ENCODE measurements at places on chromosomes 7 and 10.

DNA sequence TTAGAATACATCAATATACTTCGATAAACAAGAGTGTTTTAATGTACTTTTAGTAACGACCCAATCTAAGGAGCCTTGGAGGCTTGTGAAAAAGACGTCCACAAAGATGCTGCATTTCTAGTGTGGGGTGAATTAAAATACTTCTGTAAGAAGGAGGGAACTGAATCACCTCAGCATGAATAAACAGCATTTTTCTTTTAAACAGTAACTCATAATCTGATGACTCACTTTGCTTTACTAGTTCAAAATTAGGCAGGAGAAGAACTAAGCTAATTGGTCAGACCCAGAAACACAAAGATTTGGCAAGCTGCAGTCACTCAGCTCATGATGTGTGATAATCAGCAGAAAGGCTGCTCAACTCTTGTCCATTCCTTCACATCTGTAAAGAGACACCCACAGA lies 24.2 kb downstream of the NCOA4 start:
- DNase-seq = no peak

GRCh38 chr10:49153115-49153514 lies 19.3 kb upstream of the FAM170B start:
- DNase-seq = no peak

DNA sequence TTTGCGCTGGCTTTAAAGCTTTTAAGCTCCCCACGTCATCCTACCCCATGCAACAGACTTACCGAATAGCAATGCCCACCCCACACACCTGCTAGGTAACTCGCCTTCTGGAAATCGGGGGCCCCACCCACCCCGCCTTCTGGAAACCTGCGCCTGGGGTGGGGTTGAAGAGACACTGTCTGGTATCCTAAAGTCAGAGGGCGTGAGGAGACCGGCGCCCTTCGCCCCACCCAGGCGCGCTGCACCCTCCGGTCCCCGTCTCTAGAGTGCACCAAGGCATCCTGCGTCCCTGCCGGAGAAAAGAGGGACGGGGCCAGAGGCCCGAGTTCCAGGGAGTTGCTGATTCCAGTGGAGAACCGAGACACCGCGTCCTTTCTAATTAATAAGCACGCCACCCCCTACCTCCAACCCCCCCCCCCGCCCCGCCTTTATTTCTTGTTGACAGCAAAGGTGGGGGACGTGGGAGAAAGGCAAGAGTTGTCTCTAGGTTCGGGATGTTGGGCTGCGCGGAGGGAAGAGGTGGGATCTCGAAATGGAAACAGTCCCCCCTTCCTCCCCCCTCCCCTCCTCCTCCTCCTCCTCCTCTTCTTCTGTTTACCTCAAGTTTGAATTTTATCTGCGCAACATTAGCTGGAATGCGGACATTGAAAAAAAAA lies 220.9 kb upstream of the MKLN1 start:
- peak; percentile 58 for DNase-seq

- DNase-seq = no peak
Measured at GRCh38 chr7:43337191-43337590, 224.7 kb downstream of the HECW1 start.

DNA sequence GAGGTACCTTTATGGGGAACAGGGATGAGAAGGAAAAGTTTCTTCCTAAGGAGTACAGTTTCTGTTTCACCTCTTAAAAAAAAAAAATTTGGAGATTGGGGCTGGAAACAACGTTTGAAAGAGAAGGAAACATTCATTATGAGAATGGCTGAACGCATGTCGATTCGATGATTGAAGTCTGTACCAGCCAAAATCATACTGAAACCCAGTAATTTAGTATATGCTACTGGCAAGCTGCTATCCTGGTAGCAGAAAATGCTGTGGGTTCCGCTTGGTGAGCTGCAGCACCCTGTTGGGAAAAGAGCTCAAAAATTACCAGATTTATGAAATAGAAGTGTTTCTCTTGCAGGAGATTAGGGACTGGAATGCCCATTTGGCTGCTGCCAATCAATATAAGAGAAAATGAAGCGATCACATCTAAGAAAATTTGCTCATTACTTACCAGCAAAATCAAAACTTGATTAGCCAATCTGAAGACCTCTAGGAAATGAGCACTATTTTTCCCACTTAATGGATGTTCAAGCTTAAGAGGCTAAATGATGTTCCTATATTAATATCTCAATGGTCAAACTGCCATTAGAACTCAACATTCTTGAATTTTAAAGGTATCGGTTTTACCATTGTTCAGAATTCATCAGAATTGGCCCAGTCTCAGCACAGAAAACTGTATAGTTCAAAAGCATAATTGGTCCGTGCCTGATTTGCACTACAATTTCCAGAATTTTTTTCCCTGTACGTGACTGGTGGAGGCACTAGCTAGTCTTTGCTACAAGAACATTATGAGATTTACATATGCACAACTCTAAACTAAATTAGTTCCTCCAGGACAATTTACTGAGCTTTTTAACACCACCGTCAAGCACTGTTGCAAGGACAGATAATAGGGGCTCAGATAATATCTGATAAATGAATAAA lies 1.2 kb upstream of the ITGB1 start:
- DNase-seq = no peak

- DNase-seq = no peak
Measured at GRCh38 chr10:67665491-67665890, 30.5 kb downstream of the CTNNA3 start.

GRCh38 chr7:27704422-27705199 lies 35.4 kb upstream of the TAX1BP1 start:
- no peak for DNase-seq

GRCh38 chr7:29922921-29923700 lies 66.5 kb downstream of the SCRN1 start:
- DNase-seq = no peak

- no peak for DNase-seq
Measured at GRCh38 chr7:105802604-105803428, 73.6 kb downstream of the ATXN7L1 start.

GRCh38 chr10:62185919-62186692 lies 82.5 kb downstream of the RTKN2 start:
- DNase-seq = no peak

- DNase-seq = peak; percentile 7
Measured at GRCh38 chr10:104045151-104046089, 40.3 kb downstream of the COL17A1 start.

- peak; percentile 45 for DNase-seq
Measured at GRCh38 chr7:31488562-31489203, 25.2 kb upstream of the ITPRID1 start.

DNA sequence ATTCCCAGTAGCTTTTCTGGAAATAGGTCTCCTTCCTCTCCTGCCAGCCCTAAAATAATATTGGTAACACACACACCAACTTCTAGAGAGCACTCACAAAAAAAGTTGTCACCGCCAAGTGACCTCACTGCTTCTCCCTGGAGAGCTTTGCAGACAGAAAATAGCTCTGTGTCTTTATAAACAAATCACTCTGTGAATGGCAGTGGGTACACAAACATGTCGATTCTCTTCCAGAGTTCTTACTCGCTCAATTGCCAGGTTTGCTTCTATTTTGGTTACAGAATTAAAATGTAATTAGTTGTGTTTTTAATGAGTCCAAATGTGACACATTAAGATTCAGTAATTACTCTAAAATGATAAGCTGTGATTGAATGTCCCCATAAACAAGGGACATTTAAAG lies 649.2 kb upstream of the C7orf33 start:
- DNase-seq = no peak

DNA sequence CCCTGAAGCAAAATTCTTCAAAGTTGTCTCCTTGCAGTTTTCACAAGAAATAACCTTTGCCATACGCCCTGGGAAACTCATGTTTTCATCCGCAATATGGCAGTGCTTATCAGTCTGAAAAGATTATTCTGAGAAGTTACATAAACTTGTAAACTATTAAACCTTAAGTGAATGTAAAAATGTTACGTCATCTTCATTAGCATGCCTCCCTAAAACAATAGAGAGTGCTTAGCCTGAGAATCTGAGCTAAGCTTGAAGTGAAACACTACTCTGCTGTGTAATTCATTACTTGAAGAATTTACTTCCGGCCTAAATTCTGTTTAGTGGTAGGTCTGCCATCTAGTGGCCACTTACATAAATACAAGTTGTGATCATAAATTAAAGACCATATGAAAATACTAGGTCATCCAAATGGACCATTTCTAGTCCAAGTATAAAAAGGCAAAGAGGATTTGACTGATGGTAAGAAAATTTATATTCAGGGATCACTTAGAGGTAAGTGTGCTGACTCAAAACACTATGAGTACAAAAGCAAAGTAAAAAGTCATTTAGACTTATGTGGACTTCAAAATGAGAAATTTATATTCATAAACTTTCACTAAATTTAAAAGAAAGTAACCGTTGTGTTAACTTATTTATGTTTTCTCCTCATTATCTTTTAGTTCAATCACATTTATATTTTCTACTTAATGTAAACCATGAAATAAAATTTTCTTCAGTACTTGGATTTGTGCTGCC lies 745.1 kb upstream of the LRRTM3 start:
- peak; percentile 31 for DNase-seq

- DNase-seq = no peak
Measured at GRCh38 chr7:64469673-64470072, 93.2 kb downstream of the ZNF680 start.

DNA sequence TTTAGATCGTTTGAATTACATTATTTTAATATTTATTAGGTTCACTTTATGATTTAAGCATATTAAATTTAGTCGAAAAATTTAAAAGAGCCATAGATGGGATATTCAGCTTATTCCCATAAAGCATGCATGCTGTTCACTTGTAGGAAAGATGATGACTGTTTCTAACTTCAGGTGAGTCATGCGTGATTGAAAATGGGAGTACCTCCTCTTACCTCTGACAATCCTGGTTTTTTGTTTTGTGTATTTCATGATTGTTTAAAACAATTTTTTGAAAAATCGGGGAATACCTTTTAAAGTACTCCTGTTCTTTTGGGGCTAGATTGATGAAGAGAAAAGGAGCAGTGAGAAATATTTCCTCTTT lies 1.4 kb downstream of the TNKS2 start:
- no peak for DNase-seq

DNA sequence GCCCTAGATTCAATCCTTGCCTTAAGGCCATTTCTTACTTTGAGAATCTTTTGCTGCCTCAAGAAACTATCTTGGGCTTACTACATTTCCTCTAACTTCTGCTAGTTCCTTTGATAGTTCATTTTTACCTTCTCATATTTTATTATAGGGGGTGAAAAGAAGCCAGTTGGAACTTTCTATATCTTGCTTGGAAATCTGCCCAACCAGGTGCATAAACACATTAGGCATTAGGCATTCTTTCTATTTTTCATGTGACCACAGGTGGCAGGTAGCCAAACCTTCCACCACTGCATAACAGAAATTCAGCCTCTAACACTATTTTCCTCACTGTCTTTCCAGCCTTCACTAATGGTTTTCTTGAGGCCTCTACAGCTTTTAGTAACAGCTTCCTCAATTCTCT lies 300.0 kb upstream of the SP8 start:
- peak; percentile 66 for DNase-seq

GRCh38 chr7:2321020-2321419 lies 6.8 kb upstream of the SNX8 start:
- DNase-seq = no peak

- no peak for DNase-seq
Measured at GRCh38 chr10:79340646-79341244, 6.5 kb upstream of the PPIF start.

- DNase-seq = no peak
Measured at GRCh38 chr7:36214608-36215456, 61.8 kb downstream of the EEPD1 start.

Data from NCI-H345 (cell line).